ENCODE measurements at places on chromosomes 6 and 20.

- no peaks in the 10 kb centered on the region for H3K36me3 ChIP-seq
- no peak for DNase-seq
- no peak overlapping the region for H3K4me3 ChIP-seq
- no peak overlapping the region for H3K27ac ChIP-seq
Measured at GRCh38 chr6:15160812-15161211, 85.1 kb upstream of the JARID2 start.

- no peak overlapping the region for H3K4me3 ChIP-seq
- DNase-seq: no peak
- H3K27ac ChIP-seq: no peak overlapping the region
Measured at GRCh38 chr20:52958211-52958610, 13.9 kb upstream of the TSHZ2 start.

- H3K27ac ChIP-seq: no peak overlapping the region
- no peaks in the 10 kb centered on the region for H3K4me1 ChIP-seq
Measured at GRCh38 chr6:304833-305370, 12.6 kb downstream of the DUSP22 start.

GRCh38 chr6:75296811-75297779, 12.5 kb upstream of the TMEM30A start:
- no peaks in the 10 kb centered on the region for H3K27me3 ChIP-seq
- no peaks in the 10 kb centered on the region for H3K36me3 ChIP-seq
- H3K27ac ChIP-seq: no peak overlapping the region
- no peak for DNase-seq
